ENCODE measurements at places on chromosomes 5 and 9. TPM values are rescaled to one million over a fixed set of nuclear protein-coding genes. Genes with fewer than 3 reads are reported as not detected.
A peak's percentile ranks its signal among the peaks of the same experiment; 100 is the strongest.

Gene ADGRV1
- 10.0 TPM for total RNA-seq

Gene PPP2R2B
- total RNA-seq = under 0.01 TPM

DNA sequence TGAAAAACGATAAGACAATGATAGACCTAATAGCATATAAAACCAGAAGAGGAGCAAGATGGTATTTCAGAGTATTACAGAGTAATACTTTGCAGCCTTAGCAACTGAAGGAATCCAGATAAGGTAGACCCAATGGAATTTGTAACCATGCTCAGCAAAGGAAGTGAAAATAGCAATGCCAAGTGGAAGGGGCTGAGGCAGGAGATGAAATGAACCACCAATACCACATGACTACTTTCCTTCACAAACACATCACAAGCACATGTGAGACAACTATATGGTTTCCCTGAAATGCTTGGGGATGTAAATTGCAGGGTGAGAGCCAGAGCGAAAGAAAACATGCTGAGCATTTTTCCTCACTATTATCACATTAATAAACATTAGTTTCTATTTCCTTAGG, 79.8 kb upstream of the MELK start:
- DNase-seq = peak; percentile 29

DNA sequence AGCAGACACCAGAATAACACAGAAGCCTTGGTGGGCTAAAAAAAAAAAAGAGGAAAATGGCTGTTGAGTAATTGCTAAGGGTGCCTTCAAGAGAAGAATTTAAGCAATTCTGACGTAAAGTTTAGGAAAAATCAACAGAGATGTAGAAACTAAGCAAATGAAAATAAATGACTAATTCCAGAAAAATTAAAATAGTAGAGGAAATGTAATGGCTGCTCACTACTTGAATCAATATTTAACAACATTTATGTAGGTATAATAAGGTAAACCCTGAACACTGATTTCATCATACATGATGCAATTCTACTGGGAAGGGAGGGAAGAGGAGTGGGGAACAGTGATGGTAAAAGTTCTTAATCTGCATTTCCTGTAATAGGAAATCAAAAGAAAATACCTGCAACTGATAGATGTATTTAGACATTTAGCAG, 41.4 kb downstream of the PUM3 start:
- no peak for DNase-seq

DNA sequence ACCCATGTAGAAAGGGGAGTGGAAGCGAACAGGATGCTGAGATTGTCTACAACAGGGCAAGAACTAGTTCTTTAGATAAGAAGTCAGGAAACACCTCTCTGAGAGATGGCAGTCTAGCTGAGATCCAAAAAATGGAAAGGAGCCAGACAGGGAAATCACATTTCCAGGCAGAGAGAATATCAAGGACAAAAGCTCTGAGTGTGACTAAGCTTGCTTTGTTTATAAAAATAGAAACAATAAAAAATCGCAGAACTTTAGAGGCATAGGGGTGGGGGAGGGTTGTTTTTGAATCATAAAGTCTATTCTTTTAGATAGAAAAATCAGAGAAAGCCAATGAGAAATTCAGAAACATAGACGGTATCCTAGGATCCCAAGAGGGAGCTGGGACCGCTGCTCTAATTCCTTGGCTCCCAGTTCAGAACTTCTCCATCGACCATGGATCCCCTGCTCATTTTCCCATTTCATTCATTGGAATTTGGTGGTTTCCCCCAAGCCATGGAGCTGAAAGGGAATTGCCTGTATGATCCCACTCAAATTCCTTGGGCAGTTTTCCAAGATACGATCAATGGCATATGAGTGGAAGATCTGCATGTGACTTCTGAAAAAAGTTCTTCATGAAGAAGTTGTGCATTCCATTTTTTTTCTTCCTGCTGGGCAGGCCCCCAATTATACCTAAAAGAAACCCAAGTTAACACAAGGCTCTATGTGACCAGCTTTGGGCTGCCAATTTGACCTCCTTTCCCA, 182.0 kb downstream of the GRIA1 start:
- DNase-seq = no peak

GRCh38 chr9:34988218-34989002, 1.1 kb upstream of the DNAJB5 start:
- DNase-seq = no peak

Measured in stomach (tissue), 19 donors.